ENCODE measurements at places on chromosomes 7 and 10.

- DNase-seq, result no peak
Observed at GRCh38 chr7:44759246-44759645, 10.6 kb downstream of the ZMIZ2 start.

DNA sequence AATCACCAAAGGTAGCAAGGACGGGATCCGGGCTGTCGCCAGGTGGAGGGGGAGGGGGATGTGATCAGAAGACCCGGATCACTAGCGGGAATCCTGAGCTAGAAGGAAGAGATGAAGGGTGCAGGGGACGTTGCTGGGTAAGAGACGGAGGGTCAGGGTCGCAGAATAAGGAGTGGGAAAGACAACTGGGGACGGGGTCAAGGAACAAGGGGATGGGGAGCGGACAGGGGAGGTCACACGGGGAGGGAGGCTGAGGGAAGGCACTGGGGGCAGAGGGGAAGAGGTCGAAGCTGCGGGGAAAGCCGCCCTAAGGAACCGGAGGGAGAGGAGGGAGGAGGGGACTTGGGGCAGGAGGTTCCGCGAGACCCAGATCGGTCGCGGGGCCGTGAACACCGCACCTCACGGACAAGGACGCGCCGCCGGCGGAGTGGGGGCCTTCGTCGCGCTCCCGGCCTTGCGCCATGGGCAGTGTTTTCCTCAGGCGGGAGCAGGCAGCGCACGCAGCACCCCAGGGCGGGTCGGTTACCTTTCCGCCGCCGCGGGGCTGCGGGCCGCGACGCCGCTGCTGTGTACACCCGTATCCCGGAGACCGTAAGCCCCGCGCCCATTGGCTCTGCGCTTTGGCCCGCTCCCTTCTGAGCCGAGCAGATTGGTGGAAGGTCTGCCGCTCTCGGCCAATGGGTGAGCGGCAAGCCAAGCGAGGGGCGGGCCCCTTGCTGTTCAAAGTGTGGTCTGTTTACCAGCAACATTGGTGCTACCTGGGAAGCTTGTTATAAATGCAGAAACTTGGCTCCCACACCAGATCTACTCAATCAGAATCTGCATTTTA, at the start of gene CFAP43:
Gene CFAP43, minus strand, starts transcription at position 581 of the 829 bp plus-strand sequence. Its CDS starts 118 bp downstream, at position 463.
- DNase-seq, result peak; percentile 99

DNA sequence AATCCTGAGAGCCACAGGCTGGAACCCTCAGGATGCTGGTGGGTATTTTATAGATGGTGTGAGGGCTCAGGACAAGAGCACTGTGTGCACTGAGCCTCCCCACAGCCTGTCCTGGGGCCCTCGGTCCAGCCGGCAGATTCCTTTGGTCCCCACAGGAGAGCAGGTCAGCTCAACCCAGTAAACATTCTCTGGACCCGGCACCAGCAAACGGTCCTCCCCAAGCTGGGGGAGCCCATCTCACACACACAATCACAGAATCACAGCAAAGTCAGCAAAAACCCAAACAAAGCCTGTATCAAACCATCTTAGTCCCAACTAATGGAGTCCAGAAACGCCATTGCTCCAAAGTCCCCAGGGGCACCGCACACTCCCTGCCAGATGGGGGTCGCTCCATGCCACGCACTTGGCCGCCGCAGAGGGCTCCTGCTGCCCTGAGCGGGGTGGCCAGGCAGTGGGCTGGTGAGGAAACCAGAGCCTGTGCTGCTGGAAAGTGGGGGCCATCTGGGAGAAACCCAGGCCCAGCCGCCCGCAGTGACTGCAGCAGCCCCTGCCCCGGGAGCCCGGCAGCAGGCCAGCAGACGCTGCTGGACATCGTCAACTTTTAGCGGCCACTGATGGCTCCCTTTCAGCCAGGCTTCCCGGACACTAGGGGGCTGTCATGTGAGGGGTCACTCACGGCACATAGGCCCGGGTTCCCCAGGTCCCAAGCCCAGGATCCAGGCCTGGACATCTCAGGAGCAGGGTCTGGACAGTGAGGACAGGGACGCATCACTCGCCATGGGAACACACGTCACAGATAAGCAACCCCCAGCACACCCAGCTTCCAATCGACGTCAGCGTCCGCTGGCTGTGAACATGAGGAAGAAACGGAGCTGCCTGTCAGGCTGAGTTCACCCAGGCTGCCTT, 52.6 kb downstream of the DPYSL4 start:
- no peak for DNase-seq

- DNase-seq, result no peak
Observed at GRCh38 chr7:76352193-76352592, 6.6 kb downstream of the YWHAG start.

GRCh38 chr7:44580945-44581878, 819 bp downstream of the TMED4 start:
- no peak for DNase-seq

All from right forelimb (tissue), 1 donor.